ENCODE measurements at places on chromosomes 6 and 20.

DNA sequence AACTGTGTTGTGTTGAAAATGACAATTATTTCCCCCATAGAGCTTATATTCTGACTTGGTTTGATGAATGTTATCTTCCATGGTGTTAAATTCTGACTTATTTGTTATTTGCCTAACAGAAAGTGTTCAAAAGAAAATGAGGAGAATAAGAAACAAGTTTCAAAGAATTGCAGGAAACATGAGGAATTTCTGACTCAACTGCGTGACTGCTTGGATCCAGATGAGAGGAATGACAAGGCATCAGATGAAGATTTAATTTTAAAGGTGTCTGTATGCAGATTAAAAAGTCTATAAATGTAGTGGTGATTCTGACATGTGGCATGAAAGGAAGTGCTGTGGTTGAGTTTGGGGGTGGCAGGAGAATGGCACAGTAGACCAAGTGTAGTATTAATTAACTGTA lies 50.6 kb downstream of the CCDC170 start:
- no peak for DNase-seq

GRCh38 chr6:99287523-99287922 lies 62.0 kb downstream of the FAXC start:
- no peak for DNase-seq

GRCh38 chr6:67683960-67684359 lies 951.1 kb upstream of the ADGRB3 start:
- DNase-seq, result peak; percentile 1

DNA sequence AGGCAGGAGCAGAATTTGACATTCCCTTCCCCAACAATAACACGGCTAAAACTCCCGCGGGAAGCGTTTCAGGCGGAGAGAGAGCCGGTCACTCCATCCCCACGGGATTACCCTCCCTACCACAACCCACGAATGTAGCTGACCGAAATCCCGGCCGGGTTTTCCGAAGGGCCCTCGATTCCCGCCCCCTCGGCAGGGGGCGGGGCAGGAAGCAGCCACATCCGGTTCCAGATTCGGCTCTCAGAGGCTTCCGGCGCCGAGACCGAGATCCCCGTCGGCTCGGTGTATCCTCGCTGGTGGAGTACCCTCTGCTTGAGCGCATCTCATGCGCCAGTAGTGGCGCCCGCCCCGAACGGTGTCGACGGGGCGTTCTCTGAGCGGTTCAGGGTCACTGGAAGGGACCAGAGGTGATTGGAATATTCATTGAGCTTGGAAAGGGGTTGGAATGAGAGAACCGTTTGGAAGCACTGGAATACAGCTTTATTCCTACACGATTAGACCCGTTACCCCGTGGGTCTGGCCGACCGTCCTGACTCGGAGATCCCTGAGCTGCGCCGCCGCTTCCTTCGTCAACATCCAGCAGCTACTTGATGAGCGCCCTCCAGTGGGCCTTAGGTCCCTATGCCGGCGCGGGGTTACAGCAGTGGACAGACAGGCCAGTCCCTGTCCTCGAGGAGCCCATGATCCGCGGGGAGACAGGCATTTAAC lies 649 bp upstream of the RGL2 start:
- DNase-seq, result peak; percentile 91

- no peak for DNase-seq
These were observed 157.4 kb downstream of the HACE1 start for GRCh38 chr6:104702126-104702841.

DNA sequence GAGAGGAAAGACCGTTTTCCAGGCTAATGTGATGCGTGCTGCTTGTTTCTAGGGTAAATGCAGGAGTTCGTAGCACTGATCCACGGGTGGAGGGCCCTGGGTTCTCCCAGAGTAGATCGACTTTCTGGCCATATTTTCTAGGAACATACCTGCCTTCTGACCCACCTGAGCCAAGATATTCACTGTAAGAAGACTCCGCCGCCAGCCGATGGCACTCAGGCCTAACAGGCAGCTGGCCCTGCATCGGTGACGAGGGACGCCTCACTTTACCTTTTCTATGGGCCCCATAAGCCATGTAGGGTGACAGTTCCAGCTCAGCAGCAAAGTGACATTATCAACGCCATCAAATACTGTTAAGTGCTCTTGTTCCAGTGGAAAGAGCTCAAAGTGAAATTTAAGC lies 30.2 kb upstream of the FRMD1 start:
- DNase-seq, result no peak

- DNase-seq, result peak; percentile 23
These were observed 1.8 kb upstream of the ARFGAP1 start for GRCh38 chr20:63270606-63271325.

GRCh38 chr6:147063469-147064031 lies 140.7 kb upstream of the STXBP5 start:
- DNase-seq, result peak; percentile 85

- DNase-seq, result no peak
These were observed 265.1 kb upstream of the CITED2 start for GRCh38 chr6:139639507-139639906.

DNA sequence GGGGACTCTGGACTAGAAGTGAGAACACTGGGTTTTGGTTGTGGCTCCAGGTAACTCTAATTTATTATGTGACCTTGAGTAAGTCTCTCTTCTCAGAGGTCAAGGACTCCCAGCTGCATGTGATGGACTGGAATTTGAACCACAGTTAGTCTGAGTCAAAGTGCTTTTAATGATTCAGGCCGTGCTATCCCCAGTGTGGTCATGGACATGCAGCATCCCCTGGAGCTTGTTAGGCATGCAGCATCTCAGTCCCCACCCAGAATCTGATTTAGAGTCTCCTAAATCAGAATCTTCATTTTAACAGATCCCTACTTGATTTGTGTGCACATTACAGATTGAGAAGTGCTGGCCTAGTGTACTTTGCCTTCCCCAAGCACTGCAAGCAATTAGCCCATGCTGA lies 74.2 kb downstream of the TOX2 start:
- DNase-seq, result peak; percentile 52

GRCh38 chr6:28343898-28344677 lies 5.7 kb upstream of the ZKSCAN3 start:
- no peak for DNase-seq

GRCh38 chr6:7126754-7127153 lies 19.0 kb downstream of the RREB1 start:
- DNase-seq, result no peak

GRCh38 chr6:124482071-124482491 lies 480.2 kb upstream of the RNF217 start:
- DNase-seq, result no peak

Measured in AG10803 (cell line).